ENCODE measurements at places on chromosomes 11 and 22.

DNA sequence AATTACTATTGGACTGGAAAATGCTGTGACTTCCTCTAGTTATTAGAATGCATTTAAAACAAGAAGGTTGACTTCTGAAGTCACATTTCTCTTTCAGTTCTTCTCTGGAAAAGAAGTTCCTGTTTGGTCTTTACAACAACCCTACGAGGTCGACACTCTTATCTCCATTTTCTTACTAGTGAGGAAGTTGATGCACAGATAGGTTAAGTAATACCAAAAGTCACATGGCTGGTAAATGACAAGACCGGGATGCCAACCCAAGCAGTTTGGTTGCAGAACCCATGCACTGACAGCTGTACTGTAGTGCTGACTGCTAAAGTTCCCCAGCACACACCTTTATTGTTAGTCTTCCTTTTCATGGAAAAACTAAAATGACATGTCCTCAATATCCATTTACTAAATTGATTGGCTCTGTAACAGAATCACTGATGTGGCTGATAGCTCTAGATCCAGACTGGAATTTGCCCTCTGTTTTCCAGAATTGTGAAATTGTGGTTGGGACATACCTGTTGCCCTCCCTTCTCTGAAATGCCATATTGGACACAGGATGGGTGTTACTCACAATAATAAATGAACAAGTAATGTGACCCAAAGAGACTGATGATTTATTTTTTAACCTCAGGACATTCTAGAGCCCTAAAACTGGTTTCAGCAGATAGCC is 9.4 kb upstream of the TECTA start:
- no peak for DNase-seq

GRCh38 chr11:23540101-23540561 is 679.9 kb upstream of the CCDC179 start:
- DNase-seq, result no peak

DNA sequence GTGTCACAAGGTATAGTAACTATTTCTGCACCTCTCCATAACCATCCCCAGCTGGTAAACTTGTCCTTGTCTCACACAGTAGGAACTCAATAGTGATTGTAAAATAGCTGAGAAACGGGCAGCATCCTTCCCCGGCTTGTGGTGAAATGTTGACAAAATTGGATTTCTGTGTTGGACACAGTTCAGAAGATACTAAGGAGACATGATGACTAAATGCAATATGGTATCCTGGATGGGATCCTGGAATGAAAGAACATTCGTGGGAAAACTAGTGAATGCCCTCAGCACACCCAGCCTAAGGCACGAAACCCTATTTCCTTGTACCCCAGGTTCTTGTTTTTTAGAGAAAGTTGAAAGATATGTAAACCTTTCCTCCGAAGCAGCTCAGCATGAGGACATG is 18.8 kb upstream of the OPCML start:
- no peak for DNase-seq

- no peak for DNase-seq
Observed at GRCh38 chr22:44091021-44091721, 67.1 kb downstream of the PARVB start.

DNA sequence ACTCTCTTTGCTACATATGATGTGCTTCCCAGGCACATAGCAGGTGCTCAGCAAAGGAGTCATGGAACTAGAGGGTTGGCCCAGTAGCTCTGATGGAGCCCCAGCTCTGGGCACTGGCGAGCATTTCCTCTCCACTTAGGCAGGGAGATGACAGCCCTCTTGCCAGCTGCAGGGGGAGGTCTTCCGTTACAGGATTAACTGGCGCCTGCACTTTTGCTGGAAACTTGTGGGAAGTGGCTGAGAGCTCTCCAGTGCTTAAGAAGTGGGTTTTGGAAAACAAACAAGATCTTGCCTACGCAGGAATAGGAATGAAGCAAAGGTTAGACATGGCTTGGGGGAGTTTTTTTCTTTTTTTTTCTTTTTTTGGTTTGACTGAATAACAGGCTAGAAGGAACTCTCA is 75.5 kb downstream of the MICAL2 start:
- DNase-seq, result no peak

- no peak for DNase-seq
Observed at GRCh38 chr11:27700351-27701301, at the start of gene BDNF. Gene BDNF, minus strand, starts transcription at chr11:27700455. Its CDS starts 41,891 bp downstream, at chr11:27658564.

- no peak for DNase-seq
Observed at GRCh38 chr11:67697846-67698245, 23.4 kb upstream of the ALDH3B2 start.

DNA sequence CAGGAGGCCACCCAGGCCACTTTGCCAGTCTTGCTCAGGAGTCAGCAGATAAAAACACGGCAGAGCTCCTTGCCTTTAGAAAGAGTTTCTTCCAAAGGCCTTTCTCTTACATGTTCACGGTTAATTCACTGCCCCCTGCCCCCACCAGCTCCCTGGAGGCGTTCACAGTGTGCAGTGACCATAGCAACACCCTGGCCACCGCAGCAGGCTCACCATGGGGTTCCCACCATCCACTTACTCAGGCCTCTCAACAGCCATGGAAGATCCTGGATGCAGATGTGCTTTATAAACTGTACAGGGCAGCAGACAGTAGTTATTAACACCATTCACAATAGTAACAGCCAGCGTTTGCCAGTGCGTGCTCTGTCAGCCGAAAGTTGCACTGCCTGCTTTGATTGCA is 10.6 kb upstream of the MYO7A start:
- DNase-seq, result no peak

GRCh38 chr22:36985211-36985889 is 33.9 kb downstream of the TST start:
- no peak for DNase-seq

GRCh38 chr11:102850973-102851745 is 7.8 kb upstream of the MMP3 start:
- no peak for DNase-seq

- no peak for DNase-seq
Observed at GRCh38 chr11:71421392-71421950, 26.7 kb downstream of the DHCR7 start.

DNA sequence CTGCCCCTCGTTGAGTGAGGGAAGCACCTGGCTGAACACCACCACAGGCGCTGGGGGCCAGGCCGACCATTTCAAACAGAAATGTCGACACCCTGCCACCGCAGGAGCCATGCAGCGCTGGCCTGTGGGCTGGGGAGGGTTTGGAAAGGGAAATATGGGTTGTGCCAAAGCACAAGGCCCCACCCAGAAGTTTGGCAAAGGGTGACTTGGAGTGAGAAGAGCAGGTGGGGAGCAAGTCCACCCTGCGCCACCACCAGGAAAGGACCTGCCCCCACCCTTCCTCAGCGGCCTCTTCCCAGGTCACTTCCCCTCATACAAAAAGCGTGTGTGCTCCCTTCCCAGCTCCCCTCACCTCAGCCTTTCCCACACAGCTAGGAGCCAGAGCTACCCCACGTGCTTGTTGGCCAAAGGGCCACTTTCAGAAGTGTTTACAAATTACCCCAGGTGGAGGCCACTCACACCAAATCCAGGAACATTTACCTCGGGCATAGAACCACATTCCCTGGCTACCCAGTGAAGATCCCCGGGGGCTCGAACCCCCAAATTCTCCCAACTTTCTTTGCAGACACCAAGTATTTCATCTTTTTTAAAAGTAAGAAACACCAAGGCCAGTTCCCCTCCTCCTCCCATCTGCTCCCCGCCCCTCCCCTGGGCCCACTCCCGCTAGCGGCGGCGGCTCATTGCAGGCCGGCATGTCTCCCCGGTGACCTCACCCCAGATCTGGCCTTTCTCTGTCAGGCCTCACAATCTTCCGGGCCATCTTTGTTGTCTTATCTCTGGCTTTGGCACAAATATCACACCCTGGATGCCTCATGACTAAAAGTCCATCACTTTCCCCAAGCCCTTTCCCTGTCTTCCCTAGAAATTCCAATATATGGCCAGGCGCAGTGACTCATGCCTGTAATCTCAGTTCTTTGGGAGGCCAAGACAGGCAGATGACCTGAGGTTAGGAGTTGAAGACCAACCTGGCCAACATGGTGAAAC is 20.5 kb upstream of the SCGB1A1 start:
- no peak for DNase-seq

GRCh38 chr11:71572811-71573210 is 7.4 kb downstream of the KRTAP5-10 start:
- no peak for DNase-seq

DNA sequence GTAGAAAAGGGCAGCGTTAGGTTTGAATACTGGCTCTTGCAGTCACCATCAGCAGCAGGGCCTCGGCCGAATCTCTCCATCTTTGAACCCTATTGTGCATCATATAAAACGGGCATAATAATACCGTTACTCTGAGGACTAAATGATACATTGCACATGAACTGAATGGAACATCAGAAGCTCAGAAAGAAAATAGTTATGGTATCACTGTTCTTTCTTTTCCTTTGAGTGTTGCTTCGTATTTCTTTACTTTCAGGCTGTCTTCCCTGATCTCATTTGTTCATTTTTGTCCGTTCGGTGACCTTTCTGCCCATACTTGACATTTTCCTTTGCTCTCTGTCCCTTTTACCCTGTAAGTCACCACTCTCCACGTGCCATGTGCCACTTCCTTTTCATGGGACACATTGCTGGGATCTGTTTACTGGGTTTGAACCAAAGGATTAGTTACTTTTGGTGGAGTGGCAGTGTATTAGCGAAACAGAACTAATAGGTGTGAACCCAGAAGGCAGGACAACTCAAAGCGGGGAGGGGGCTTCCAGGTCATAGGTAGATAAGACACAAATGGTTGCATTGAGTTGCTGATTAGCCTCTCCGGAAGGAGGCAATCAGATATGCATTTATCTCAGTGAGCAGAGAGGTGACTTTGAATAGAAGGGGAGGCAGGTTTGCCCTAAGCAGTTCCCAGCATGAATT is 717 bp upstream of the ZNF202 start:
- DNase-seq, result no peak

- no peak for DNase-seq
Observed at GRCh38 chr11:110125632-110126031, 32.4 kb downstream of the ZC3H12C start.

DNA sequence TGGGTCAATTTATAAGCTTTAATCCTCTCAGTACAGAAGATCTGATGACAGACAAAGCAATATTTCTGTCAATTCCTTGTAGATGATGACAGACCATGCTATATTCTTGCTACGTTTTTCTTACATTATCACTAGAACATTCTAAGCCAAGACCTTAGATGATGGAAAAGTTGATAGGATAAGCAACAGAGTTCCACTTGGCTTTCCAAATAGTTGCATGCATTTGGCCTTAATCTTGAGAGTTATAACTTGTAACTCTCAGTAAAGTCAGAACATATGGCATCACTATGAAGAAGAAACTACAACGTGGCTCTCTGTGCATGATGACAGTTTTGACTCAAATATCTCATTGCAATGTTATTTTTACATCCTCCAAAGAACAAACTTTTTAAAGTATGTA is 544.3 kb upstream of the LRRC4C start:
- no peak for DNase-seq

DNA sequence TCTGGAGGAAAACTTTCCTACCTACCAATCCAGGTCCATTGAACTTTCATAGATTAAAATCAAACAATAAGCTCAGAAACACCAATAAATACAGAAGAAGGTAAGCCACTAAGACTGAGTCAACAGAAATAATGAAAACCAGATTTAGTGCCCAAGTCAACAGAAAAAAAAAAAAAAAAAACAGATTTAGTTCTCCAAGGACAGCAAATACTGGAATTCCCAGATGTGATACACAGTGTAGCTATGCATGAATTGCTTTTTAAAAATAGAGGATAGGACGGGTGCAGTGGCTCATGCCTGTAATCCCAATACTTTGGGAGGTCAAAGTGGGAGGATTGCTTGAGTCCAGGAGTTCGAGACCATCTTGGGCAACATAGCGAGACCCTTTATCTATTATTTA is 15.7 kb downstream of the DMC1 start:
- no peak for DNase-seq

GRCh38 chr11:125750629-125751028 is 4.5 kb downstream of the PATE1 start:
- DNase-seq, result no peak

- DNase-seq, result no peak
Observed at GRCh38 chr11:64665411-64665821, 57.6 kb downstream of the NRXN2 start.

DNA sequence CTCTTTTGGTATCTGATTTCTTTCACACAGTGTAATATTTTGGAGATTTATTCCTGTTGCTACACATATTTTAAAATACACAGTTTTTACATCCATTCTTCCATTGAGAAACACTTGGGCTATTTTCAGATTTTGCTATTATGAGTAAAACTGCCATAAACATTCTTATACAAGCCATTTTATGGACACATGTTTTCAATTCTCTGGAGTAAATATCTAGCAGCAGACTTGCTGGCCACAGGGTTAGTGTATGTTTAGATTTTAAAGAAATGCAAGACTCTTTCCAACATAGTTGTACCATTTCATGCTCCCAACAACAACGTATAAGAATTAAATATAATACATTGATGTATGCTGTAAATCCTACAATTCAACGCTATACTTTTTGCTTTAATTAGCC is 360.8 kb upstream of the PITPNB start:
- DNase-seq, result no peak

DNA sequence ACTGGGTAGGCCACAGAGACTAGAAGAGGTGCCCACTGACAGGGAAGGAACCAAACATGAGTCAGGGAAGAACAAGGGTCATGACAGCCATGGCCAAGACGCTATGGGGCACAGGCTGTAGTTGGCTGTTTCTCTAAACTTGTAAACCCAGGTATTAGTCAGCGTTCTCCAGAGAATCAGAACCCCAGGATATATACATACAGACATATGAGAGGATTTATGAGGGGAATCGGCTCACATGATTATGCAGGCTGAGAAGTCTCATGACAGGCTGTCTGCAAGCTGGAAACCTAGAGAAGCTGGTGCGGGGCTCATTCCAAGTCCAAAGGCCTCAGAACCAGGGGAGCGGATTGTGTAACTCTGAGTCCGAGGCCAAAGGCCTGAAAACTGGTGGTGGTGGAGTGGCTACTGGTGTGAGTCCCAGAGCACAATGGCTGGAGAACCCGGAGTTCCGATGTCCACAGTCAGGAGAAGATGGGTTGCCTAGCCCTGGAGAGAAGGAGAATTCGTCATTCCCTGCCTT is 29.7 kb upstream of the CD81 start:
- no peak for DNase-seq

- no peak for DNase-seq
Observed at GRCh38 chr11:78549624-78550409, 24.8 kb downstream of the NARS2 start.

- no peak for DNase-seq
Observed at GRCh38 chr22:30838111-30838510, 130.5 kb downstream of the MORC2 start.

- no peak for DNase-seq
Observed at GRCh38 chr11:131511794-131512193, 141.4 kb downstream of the NTM start.

GRCh38 chr11:39990421-39990831 is 1469.0 kb downstream of the LRRC4C start:
- no peak for DNase-seq

All from amygdala (tissue), 56 donors.